Activated CD8-positive, alpha-beta T cell treated with anti-CD3 and anti-CD28 coated beads, Interleukin-2, amount 10 ng/mL, durations not matched to agents 7 days and 5 days (primary cell): ENCODE measurements at places on chromosomes 16 and 17. TPM values are rescaled to one million over a fixed set of nuclear protein-coding genes. Genes with fewer than 3 reads are reported as not detected.

DNA sequence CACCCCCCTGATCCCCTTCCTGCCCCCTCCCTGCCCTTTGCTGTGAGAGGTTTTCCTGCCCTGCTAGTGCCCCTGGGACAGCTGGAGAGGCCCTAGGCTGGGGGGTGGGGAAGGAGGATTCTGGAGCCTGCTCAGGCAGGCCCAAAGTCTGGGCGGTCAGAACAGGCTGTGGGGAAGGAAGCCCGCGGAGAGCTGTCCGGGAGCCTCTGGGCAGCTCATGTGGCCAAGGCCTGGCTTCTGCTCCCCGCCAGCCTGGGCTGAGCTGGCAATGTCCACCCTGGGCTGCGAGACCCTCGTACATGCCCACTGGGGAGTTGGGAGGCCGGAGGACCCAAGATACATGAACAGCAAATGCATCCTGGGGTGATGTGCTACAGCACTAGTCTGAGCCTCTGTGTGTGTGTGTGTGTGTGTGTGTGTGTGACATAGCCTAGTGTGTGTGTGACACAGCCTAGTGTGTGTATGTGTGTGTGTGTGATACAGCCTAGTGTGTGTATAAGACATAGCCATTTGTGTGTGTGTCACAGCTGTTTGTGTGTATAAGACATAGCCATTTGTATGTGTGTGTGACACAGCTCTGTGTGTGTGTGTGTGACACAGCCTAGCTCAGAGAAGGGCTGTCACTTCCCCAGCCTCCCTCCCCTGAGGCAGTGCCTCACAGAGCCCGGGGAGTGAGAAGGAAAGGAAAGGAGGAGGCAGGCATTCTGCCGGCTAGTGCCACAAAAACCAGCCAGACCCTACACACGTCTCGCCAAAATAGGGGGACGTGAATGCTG lies 201.4 kb upstream of the CIBAR2 start:
- DNase-seq = no peak

MYADML2 gene
- not detected for total RNA-seq

C16orf96 gene
- total RNA-seq = 0.13 TPM

CTRB2 gene
- total RNA-seq = not detected

DNA sequence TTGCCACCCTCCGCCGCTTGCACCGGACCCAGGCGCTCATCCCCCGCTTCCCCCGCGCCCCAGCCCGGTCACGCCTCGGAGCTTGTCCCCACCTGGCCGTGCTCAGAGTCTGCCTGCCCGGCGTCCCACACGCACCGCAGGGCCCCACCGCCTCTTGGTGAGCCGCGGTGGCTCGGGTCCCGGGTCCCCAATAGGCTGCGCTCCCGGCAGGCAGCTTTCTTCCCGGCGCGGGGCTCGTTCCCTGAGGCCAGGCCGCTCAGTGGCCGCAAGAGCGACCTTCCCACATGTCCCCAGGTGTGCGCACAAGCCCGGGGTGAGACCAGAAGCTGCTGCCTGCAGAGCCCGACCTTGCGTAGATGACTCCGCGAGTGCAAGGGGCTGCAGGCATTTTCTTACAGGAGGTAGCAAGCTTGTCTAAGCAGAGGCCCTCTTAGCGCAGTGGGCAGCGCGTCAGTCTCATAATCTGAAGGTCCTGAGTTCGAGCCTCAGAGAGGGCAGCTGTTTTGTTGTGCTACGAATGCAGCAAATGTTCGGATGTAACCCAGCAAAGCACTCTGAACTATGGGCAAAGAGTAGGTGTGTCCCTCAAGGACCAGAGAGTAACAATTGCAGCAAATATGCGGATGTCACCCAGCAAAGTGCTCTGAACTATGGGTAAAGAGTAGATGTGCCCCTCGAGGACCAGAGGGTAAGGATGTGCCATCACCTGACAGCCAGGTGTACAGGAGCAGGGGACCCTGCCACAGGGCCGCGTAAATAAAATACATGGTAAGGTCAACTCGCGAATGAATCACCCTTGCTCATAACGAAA lies 15.6 kb downstream of the TLE7 start:
- peak; percentile 61 for DNase-seq

ARL5C gene
- not detected for total RNA-seq

DNA sequence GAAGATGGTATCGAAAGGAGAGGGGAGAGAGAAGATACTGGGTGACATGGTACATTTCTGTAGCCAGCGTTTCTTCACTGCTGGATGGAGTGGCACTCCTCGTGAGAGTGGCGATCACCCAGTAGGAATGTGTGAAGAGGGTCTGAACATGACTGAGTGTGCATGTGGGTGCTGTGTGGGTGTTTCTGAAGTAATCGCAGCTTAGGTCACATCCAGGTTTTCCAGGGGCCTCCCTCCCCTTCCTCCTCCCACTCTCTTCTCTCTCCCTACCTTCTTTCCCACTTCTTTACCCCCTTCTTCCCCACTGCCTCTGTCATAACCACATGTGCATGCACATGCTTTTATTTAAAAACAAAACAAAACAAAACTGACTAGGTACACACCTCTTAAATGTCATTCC lies 1.8 kb downstream of the CLEC3A start:
- no peak for DNase-seq

DNA sequence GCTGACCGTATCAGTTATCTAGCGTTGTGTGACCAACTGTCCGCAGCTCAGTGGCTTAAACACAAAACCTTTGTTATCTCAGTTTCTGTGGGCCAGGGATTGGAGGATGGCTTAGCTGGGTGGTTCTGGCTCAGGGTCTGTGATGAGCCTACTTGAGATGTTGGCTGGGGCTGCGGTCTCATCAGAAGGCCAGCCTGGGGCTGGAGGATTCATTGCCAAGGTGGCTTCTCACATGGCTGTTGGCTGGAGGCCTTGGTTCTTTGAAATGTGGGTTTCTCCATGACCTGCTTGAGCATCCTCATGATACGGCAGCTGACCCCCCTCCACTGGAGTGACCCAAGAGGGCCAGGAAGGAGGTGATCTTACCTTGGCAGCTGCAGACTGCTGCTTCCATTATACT lies 16.7 kb downstream of the GSE1 start:
- no peak for DNase-seq

CRYBA1 gene
- total RNA-seq = not detected

- peak; percentile 84 for DNase-seq
These were observed at the start of gene IRF8 for GRCh38 chr16:85898521-85899442. Gene IRF8, plus strand, starts transcription at chr16:85899162. Its CDS starts 3,854 bp downstream, at chr16:85903016.

- no peak for DNase-seq
These were observed 1.1 kb upstream of the PIGS start for GRCh38 chr17:28572259-28573039.

DNA sequence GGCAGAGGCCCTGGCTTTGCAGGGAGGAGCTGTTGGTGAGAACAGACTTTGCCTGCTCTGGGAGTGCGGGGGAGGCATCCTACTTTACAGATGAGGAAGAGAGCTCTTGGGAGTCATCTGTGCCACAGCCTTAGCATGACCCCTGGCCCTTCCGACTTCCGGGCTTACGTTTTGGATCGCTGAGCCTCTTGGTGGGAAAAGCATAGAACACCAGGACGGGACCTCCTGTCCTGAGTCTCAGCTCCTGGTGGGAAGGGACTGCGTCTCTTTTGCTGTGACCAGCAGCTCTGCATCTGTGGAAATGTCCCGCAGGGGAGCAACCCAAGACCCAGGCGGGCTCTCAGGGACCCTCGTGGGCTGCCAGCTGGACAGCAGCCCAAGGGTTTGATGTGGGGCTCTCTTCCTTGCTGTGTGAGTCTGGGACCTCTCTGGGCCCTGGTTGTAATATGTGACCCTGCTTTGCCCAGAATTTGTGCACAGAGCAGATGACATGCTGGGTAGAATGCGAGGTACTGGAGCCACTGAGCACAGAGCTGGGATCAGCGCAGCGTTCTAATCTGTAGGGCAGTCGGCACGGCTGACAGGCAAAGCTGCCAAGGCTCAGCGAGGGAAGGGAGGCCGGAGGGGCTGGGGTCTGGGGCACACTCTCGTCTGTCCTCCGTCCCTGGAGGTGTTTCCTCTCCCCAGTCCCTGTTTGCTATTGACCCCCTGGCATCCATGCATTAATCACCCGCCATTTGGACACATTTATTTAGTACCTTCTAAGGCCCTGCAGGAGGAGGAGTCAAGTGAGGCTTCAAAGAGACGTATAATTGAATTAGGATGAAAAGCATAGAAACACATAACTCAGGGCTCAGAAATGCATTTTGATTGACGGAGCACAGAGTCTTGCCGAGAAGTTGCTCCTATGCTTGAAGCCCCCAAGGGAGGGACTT lies 64.0 kb downstream of the NT5M start:
- DNase-seq = no peak

DNA sequence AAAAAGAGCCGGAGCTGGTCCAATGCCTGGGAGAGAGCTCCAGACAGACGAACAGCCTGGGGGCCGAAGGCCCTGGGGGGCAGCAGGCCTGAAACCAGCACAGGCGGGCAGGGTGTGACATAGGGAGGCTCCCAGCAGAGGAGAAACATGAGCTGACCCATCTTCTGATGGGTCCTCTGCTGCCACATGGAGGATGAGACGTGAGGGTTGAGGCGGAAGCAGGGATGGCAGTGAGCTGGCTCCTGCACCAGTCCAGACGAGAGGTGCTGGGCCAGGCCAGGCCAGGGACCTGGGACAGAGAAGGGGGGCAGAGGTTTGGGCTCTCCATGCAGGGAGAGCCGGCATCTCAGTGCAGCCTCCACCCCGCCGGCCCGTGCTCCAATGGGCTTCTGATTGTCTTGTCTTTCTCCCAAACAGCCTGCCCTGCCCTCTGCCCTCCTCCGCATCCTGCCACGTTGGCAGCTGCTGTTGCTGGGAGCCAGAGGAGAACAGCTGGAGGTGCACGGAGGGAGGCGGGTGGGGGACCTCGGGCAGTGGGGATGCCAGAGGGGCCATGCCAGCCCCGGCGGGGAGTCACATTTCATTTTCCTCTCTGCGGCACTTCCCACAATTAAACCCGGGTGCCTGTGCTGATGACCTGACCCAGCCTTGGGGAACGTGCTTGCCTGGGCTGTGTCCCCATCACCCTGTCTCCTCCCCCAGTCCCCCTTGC lies 139.1 kb upstream of the GSE1 start:
- no peak for DNase-seq

DNA sequence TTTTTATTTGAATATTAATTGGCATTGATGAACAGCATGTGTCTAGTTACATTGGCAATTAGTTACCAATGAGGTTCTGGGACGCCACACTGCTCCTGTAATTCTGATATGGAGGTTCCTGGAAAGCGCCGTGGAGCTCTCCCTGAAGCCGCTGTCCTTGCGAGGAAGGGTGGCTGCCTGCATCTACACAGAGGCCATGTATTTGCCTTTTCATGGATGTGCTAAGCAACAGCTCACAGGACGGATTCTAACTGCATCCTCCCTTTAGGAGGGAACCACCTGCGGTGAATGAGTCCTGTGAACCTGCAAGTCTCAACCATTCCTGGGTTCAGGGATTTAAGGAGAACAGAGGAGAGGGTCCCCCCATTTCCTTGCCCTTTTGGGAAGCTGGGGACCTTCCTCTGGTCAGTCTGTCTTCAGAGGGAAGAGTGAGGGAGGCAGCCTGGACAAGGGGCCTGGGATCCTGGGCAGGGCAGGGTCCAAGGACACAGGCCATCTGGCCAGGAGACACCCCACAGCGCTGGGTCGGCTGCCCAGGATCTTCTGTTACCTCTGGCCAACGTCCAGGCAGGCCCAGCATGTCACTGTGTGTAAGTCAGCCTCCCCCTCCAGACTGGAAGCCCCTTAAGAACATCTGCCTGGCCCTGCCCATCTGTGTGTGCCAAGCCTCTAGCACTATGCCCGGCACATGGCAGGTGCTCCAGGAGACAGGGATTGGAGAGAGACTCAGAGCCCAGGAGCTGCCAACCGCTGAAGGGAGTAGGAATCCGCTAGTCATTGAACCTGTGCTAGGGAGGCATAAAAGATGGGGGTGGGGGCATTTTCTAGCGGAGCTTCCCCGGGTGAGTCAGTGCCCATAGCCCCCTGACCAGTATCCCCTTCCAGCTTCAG lies 314.1 kb upstream of the TNRC6C start:
- DNase-seq = no peak

- DNase-seq = no peak
These were observed 18.6 kb downstream of the CD300LB start for GRCh38 chr17:74512624-74513091.

DNA sequence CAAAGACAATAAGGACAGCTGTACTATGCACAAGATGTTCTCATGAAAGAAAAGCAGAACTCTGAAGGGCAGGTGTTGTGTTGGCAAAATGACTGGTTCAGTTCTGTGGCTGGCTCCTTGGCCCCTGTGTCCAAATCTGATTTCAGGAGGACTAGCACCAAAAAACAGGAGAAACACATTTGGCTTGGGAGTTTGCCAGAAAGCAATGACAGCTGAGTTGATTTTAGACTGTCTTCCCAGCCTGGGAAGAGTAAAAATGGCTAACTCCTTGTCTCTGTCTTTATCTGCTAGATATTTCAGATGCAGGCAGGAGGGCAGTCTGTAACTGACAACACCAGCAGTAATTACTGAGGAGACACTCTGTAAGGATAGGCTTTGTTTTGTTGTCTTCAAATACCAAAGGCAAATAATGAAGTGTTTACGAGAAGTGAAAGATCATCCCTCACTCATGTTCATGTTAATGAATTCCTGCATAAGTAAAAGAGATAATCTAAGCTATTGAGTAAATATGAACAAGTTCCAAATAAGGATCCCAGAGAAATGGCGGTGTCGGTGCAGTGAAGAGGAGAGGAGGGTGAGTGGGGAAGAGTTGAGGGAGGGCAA lies 989.0 kb downstream of the CDH11 start:
- no peak for DNase-seq

GRCh38 chr16:719815-720446 lies 1.0 kb upstream of the ANTKMT start:
- no peak for DNase-seq

DNA sequence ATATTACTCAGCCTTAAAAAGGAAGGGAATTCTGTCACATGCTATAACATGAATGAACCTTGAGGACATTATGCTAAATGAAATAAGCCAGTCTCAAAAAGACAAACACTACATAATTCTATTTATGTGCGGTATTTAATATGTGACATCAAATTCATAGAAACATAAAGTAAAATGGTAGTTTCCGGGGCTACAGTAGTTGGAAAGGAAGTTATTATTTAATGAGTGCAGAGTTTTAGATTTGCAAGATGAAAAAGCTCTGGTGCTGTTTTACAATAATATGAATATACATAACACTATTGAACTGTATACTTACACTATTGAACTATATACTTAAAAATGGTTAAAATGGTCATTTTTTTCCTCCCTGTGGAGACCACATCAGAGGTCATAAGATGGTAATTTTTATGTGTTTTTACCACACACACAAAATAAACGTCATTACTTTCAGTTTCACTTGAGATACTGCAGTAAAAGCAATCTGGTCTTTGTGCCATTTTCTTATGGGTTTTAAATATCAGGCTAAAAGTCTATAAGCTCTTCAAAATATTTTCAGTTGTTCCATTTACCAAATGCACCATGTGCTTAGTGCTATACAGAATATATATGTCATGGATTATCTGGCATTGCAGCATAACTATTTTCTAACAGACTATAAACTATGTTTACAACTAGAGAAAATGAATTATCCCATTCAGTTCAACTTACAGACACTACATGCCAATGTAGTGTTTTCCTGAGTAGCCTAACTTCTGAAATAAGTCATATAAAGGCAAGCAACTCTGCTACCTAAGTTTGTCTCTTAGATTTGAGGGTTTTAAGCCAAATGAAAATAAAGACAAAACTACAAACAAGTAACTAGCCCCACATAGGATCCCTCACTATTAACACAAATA lies 90.9 kb downstream of the SPAG9 start:
- DNase-seq = no peak

CCDC78 gene
- 3.9 TPM for total RNA-seq
